Kasumi-1 (cell line): ENCODE measurements at places on chromosomes 16 and 17.

DNA sequence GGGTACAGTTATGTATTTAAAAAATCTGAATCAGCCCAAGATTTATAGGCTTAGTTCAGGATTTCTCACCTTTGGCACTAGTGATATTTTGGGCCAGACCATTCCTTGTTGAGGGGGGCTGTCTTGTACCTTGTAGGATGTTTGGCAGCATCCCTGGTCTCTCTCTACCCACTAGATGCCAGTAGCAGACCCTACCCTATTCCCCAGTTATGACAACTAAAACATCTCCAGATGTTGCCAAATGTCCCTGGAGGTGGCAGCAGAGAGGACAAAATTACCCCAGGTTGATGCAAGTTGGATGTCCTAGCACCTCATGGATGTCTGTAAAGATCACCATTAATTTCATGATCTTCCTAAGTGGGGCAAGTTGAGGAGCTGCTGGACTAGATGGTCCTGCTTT, 45.8 kb downstream of the SYT17 start:
- no peak for DNase-seq

- DNase-seq = peak; percentile 11
These were observed 28.2 kb downstream of the ADAMTS18 start for GRCh38 chr16:77406680-77407079.

DNA sequence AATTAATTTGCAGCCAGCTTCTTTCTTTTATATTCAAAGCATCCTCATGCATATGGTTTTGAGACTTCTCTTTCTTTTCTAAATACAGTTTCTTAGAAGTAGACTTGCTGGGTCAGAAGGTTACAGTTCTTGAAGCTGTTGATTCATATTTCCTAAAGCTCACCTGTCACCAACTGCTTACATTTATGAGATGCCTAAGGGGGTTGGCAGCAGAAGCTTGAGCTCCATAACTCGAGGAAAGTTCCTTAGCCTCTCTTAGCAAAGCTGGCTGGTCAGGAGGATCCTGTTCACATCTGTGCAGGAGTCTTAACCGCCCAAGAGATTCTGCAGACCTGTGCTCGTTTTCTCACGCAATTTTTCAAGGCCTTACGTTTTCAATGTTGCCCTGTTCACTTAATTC, 218.8 kb downstream of the SNX29 start:
- no peak for DNase-seq

DNA sequence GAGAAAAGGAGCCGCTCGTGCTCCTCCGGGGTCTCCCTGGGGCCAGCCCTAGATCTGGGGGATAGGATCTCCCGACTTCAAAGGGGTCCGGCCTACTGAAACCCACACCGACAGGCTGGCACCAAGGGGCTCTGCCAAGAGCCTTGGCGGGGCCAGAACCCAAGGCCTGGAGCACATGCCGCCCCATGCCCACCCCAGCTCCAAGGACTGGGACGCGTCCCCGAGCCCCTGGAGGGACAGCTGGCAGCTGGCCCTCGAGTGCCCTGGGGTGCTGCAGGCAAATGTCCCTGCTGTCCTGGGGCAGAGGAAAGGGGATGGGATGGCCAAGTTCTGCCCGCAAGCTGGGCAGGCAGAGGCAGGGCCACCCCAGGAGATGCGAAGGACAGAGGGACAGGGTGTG, 31.8 kb upstream of the ZFPM1 start:
- DNase-seq = no peak
